Ureter (tissue), 1 donor: ENCODE measurements at places on chromosomes 11 and 22.

DNA sequence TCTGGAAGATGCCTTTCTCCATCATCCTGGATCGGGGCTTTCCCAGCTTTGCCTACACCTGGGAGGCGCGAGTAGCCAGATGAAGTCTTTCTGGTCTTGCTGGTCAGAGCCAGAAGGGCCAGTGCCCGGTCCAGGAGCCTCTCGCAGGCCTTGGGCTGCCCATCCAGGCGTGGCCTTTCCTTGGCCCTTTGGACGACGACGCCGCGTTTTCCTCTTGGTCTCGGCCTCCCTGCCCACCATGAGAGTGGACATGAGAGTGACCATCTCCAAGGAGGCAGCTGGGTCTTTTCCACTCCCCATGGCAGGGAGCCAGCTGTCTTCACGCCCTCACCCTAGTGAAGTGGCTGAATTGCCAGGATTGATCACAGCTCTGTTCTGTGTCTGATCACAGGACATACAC, 3.5 kb downstream of the PTDSS2 start:
- DNase-seq: no peak

GRCh38 chr11:76863196-76863777, 2.6 kb downstream of the ACER3 start:
- DNase-seq: no peak

DNA sequence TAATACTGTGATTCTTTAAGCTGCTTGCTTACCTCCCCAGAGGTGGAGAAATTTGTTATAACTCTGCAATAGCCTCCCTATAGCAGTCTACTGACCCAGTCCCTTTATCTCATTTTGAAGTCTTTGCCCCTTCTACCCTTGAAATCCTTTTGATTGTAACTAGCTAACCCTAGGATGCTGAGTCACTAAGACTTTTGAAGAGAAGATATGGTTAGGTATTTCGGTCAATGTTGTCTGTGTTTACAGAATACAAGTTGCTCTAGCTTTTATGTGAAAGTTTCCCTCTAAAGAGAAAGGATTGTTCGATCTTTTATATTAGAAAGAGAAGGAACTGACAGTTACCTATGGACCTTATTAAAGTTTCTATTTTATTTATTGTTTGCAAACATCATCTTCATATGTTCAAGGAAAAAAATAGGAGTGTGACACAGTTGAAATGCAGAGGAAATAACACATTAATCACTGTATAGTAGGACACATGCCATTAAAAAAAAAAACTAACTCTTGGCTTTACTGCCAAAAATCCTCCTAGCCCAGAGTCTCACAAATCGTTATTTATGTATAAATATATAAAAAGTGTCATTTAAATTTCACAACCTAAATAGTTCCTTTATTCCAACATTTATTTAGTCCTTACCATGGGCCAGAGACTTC, 3.1 kb downstream of the HYLS1 start:
- no peak for DNase-seq

DNA sequence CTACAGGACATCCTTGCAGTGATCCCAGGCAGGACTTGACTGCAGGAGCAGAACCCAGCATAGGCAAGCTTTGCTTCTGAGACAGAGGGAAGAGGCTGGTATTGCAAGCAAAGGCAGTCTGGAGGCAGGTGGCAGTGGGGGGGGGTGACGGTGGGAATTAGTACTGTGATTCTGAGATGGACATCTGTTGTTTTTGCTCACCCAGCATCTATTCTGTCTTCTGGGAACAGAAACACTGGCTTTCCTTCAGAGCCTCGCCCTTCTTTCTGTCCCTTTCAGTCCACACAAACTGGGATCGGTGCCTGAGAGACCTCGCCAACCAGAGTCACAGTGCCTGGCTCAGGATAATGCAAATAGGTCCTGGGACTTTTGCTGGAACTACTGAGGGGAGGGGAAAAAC, 31.2 kb upstream of the RASL10A start:
- DNase-seq: no peak

GRCh38 chr11:914747-915501, 4.3 kb upstream of the CHID1 start:
- DNase-seq: peak; percentile 61

GRCh38 chr11:62543680-62544444, 2.7 kb downstream of the AHNAK start:
- DNase-seq: no peak

- DNase-seq: no peak
These were observed 1.6 kb upstream of the MCAM start for GRCh38 chr11:119318240-119319135.

GRCh38 chr11:1352696-1353382, 36.9 kb upstream of the BRSK2 start:
- DNase-seq: no peak

GRCh38 chr11:8757047-8757446, 74.5 kb downstream of the RPL27A start:
- DNase-seq: no peak

DNA sequence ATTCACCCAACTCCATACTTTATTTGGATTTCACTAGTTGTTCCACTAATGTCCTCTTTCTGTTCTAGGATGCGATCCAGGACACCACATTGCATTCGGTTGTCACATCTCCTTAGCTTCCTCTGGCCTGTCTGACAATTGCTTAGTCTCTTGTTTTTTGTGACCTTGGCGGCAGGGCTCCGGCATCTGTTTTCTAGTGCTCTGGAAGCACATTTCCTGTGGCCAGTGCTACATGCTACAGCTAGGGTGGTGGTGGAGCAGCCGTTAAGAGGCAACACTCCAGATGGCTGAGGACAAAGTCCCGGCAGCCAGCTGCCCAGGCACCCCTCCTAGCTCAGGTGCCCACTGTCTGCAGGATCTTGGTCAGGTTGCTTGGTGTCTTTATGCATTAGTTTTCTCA, 6.8 kb downstream of the STX3 start:
- no peak for DNase-seq

GRCh38 chr11:62665075-62665598, at the start of the genes C11orf98 and CSKMT:
Gene C11orf98, minus strand, starts transcription at chr11:62665210. Its CDS starts 41 bp downstream, at chr11:62665169.
Gene CSKMT, plus strand, starts transcription at chr11:62665312. Its CDS starts 568 bp downstream, at chr11:62665880.
- peak; percentile 98 for DNase-seq

GRCh38 chr11:17475666-17476316, 854 bp downstream of the ABCC8 start:
- no peak for DNase-seq

- DNase-seq: no peak
These were observed 1.1 kb upstream of the SCT start for GRCh38 chr11:628056-628455.

- DNase-seq: no peak
These were observed 539.3 kb downstream of the SOX6 start for GRCh38 chr11:15817001-15817400.

DNA sequence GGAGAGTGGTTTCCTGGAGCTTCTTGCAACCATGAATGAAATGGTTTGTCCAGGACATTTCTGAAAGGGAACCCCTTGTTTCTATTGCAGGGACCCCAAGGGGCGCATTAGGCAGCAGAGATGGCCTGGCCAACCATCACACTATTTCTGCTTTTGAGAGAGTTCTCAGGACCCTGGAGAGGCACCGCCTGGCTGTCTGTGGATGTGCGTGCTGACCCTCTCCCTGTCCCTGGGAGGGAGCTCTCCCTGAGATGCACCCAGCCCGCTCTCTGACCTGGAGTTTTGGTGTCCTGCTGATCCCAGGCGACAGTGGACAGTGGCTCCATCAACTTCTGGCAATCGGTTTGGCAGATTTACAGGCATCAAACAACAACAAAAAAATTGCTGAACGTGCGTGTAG, 80.3 kb upstream of the SLC22A12 start:
- no peak for DNase-seq

DNA sequence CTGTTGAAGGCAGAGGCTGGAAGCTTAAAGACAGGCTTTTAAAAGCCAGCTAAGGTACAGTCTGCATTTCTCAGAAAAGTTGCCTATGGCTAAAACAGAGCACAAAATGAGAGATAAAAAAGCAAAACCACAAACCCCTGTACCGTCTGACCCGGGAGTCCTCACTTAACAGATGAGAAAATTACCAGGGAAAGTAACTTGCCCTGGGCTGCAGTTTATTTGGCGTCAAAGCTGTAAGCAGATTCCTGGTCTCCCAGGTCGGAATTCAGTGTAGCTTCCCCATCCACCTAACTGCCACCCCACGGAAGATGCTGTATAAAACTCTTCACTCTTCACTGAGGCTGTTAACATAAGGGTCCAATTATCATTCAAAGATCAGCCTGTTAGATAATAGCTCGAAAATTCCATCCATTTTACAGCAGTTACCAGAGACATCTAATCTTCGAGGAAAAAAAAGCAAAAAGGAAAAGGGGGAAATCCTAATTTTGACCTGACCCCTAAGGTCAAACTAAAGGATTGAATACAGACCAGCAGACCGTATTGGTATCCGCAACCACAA, 1.5 kb downstream of the TCF20 start:
- no peak for DNase-seq

DNA sequence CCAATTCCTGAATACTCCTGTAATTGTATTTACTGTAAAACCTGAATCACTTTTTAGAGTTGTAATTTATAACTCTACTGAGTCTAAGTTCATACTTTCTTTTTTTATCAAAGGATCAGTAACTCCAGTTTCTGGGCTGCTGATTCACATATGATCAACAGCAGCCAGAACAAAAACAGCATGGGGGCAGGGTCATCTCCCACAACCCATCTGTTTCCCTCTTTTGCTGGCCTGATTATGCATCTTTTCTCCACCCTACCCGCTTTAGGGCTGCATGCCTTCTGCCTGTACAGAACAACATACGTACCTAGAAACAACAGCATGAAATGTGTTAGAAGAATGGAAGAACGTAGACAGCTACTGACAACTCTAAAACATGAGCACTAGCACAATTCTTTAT, 76.0 kb downstream of the MRTFA start:
- DNase-seq: no peak

DNA sequence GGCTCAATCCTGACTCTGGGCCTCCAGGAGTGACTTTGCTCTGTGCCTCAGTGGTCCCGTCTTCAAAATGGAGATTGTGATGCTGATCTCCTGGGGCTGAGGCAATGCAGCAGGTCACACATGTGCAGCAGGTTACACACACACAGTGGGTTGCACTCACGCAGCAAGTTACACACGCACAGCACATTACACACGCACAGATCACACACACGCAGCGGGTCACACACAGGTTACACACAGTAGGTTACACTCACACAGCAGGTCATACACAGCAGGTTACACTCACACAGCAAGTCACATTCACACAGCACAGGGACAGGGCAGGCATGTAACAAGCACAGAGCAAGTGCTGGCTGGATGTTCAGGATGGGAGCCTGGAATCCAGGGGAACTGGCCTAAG, 11.3 kb downstream of the C11orf24 start:
- DNase-seq: no peak

DNA sequence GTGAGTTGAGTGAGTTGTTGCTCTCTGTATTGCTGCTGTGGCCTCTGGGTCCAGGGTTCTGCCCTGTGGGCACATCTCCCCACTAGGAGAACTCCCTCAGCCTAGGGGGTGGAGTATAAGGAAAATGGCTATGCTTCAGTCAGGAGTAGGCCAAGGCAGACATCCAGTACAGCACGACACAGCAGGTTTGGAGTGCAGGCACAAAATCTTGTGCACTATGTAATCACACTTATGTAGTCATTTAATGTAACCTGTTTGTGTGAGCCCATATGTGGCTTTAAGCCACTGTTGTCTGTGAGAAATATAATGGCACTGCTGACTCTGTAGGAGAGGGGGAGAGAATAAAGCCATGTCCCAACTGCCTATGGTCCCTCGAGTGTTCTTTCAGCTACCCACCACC, 90.1 kb downstream of the CCDC83 start:
- no peak for DNase-seq

DNA sequence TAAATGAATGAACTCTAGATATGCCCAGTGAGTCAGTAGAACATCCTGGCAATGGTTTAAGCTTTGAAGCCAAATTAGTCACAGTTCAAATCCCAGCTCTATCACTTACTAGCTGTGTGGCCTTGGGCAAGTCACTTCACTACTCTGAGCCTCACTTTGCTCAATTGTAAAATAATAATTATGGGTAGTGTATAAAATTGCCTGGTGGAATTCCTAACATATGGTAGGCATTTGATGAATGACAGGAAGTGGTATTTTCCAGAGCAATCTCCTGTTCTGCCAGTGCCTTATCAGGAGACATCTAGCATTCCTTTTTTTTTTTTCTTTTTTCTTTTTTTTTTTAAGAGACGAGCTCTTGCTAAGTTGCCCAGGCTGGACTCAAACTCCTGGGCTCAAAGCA, 13.0 kb downstream of the SCN4B start:
- DNase-seq: no peak

- DNase-seq: no peak
These were observed 46.9 kb upstream of the TUB start for GRCh38 chr11:8034106-8034585.

DNA sequence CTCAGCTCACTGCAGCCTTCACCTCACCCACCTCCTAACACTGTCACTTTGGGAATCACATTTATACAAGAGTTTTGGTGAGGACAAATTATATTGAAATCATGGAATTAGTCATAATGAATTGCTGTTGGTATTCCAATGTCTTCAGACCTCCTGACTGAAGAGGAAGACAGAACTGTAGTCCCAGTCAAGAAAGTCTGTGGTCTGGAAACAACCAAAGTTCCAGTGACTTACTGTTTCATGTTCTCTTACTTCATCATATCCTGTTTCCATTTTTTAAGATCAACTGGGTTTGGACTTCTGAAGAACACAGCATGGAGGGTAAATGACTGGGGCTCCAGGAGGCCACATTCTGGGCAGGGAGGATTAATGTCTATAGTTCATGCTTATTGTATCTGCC, 43.0 kb upstream of the HIPK3 start:
- DNase-seq: no peak

GRCh38 chr22:23404689-23405365, 175.3 kb downstream of the IGLL1 start:
- DNase-seq: no peak

DNA sequence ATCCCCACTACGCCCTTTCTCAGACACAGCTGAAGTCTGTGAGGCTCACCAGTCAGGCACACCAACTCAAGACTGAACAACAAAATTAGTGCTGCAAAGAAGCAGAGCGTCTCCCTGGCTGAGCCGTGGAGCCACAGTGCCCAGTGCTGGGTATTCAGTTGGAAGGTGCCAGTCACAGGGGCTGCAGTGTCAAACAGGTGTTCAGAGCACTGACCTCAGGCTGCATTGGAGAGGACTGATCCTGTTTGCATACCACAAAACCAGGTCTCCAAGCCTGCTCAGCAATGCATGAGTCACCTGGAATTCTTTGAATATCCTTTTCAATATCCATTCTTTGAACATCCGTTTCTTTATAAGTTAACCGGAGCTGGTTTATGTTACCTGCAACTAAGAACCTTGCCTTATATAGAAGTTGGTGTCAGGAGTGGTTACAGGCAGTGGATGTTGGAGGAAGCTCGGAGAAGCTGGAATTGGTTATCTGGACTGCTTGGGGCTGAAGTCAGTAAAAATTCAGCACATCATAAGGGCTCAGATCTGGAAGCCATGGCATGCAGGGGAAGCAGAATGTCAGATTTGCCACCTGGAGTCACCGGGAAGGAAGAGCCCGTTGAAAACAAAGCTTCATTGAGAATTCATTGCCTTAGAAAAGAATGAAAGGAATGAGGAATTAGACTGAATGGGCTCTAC, 30.3 kb downstream of the PDGFB start:
- DNase-seq: no peak
